ENCODE measurements at places on chromosomes 12 and 14.
A peak's percentile ranks its signal among the peaks of the same experiment; 100 is the strongest.

DNA sequence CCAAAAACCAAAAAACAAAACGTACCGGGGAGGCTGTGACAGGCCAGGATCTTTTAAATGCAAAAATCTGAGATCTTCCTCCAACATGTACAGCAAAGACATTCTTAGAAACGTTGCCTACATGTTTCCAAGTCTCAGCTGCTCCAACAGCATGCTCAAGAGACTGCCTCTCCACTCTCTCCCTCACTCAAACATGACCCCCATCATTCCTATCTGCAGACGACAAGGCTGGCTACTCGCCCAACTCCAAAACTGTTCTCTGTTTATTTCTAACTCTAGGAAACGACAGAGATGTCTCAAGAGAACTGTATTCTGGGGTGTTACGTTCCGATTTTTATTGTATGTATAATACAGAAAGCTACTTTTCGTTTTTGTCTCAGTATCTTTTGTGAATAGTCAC is 57.5 kb upstream of the TMCC3 start:
- DNase-seq: no peak

GRCh38 chr12:1907652-1908611 is 10.5 kb downstream of the CACNA2D4 start:
- no peak for DNase-seq

DNA sequence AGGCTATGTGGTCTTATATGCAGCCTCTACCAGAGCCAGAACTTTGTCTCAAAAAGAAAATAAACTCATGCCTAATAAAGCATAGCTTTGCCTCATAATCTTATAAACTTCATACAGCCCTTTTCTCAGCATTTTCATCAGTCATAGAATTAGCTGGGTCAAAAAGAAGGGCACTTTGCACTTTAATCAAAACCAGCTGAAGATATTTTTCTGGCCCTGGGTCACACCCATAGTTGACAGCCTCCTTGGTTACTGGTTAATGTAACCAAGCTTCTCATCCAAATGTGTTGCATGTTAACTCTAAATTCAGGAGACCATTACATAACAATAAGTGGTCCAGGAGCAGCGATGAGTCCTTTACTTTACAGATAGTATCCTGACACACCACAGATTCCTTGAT is 558.2 kb downstream of the FLRT2 start:
- DNase-seq: no peak

GRCh38 chr14:52266782-52267181 is 716 bp upstream of the PTGDR start:
- no peak for DNase-seq

- no peak for DNase-seq
Measured at GRCh38 chr14:75442642-75443041, 14.8 kb downstream of the JDP2 start.

DNA sequence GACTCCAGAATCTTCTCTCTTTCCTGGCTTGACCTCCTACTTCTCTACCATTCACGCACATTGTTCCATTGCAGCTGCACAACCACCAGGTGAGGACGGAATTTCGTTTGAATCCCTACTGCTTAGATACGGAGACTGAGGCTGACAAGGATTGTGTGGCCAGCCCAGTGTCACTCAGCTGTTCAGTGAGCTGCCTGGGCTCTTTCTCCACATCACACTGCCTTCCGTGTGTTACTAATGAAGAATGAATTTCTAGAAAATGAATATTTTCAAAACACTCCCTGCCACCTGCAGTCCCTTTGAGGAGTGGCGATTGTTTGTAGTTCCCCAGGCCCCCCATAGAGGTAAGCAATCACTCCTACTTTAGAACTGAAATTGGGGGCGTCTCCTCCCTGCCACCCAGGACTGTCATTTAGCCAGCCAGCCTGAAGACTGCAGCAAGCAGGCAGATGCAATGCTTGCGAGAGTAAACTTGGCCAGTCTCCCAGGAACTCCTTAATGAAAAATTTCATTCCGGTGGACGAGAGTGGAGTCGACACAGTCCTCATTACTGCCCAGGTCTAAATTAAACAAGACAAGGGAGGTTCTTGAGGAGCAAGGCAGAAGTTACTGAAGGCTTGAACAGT is 239.7 kb downstream of the SLC41A2 start:
- no peak for DNase-seq

GRCh38 chr14:75280831-75281653 is 2.4 kb downstream of the FOS start:
- no peak for DNase-seq

DNA sequence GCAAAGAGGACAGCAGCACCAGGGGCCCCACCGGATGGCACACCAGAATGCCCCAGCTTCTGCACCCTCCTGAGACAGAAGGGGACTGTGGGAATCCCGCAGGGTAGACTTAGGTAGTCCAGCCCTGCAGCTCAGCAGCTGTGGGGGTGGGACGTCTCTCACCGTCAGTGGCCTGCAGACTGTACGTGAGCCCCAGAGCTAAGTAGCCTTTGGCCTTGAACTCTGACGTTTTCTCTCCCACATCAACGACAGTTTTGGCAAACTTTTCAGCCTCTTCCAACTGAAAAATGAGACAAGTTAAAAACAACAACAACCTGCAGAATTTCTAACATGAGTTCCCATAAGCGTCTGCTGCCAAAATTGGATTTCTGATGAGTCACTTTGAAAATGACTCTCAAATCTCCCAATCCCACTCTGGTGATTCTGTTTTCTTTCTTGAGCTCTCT is 161.4 kb downstream of the TTC7B start:
- no peak for DNase-seq

DNA sequence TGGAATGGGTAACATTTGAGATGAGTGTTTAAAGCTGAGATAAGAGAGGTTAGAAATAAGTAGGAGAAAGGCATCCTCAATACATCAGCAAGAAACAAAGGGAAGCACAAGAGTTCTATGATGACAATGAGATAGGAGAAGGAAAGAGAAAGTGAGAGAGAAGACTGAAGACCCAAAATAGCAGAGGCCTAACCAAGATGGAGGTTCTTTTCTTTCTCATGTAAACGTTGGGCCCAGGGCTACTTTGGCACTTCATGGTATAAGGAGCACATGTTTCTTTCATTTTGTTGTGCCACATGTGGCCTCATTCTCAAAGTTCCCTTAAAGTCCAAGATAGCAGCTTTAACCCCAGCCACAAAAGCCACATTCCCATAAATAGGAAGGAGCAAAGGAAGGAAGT is 120.5 kb upstream of the RMST start:
- DNase-seq: no peak

DNA sequence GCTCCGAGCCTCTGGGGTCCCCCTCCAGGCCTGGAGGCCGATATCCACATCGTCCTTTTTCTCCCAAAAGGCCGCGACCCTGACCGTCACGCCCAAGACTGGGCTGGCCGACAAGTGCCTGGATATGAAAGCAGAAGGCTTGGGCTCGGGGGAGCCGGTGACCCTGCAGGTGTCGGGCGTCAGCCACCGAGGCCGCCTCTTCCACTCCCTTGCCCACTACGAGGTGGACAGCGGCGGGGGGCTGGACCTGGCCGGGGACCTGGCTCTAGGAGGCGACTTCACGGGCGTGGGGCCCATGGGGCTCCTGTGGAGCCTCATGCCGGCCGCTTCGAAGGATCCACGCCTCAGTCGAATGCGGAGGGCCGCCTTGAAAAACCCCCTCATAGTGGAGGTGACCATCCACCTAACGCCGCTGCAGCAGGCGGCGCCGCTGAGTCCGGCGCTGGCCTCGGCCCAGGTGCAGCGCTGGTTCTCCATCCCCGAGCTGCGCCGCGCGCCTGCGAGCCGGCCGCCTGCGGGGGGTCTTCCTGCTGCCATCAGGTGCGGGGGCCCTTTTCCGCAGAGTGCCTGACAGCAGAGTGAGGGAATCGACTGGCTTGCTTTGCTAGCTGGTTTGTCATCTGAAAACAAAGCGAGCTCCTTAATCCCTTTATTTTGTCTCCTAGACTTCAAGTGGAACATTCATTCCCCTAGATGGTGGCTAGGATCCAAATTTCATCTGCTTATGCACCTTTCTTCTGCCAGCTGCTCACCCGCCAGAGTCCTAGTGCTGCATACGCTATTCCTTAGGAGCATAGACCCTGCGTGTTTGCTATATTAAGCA is 10.6 kb upstream of the DNAL1 start:
- peak; percentile 62 for DNase-seq

GRCh38 chr14:91152499-91152898 is 38.6 kb downstream of the DGLUCY start:
- DNase-seq: no peak

DNA sequence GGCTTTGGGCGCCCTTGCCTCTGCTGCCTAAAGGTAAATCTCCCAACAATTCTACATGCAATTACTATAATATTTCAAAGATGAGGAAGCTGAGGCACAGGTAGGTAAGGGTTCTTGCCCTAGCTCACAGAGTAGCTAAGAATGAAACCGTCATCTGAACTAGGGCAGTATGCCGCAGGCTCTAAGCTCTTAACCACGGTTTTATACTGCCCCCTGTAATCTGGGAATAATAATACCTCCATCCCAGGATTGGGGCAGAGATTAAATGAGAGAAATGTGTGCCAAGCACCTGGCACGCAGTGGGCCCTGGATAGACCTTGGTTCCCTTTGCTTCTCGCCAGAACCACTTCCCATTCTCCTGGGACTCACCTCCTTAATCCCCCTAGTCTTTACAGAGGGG is 1.5 kb upstream of the HRK start:
- no peak for DNase-seq

- no peak for DNase-seq
Measured at GRCh38 chr14:53526200-53526599, 373.1 kb upstream of the DDHD1 start.

DNA sequence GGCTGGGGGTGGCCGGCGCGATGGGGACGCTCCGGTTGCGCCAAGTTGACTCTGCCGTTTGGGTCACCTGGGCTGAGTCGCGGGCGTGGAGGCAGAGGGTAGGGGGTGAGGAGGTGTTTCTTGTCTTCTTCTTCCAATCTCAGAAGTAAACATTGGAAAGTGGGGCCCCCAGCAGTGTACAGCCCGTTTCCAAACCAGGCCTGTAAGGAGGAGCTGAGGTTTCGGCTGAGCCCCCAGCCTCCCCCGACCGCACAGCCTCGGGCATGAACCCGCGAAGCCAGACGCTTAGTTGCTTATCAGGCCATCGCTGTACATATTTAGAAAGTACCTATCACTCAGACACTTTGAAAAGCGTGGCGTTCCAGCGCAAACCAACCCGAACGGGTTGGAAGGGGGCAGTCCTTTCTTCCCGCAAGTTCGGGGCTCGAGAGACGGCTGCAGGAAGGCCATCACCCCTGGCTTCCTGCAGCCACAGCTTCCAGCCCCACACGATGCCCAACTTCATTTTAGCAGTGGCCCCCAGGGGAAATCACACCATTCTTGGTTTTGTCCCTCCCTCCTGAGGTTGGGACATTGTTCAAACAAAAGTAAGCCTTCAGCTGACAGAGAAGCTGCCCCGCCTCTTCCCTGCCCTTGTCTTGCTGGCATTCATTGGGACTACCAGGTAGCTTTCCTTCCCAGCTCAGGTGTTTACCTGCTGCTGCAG is 164.1 kb downstream of the ZFP36L1 start:
- no peak for DNase-seq

GRCh38 chr12:59115526-59115925 is 195.2 kb upstream of the LRIG3 start:
- no peak for DNase-seq

GRCh38 chr12:81644503-81644902 is 114.6 kb downstream of the PPFIA2 start:
- no peak for DNase-seq

- DNase-seq: peak; percentile 60
Measured at GRCh38 chr12:47837190-47838171, 17.8 kb upstream of the HDAC7 start.

GRCh38 chr12:9813821-9814798 is 13.2 kb upstream of the KLRF1 start:
- DNase-seq: peak; percentile 11

DNA sequence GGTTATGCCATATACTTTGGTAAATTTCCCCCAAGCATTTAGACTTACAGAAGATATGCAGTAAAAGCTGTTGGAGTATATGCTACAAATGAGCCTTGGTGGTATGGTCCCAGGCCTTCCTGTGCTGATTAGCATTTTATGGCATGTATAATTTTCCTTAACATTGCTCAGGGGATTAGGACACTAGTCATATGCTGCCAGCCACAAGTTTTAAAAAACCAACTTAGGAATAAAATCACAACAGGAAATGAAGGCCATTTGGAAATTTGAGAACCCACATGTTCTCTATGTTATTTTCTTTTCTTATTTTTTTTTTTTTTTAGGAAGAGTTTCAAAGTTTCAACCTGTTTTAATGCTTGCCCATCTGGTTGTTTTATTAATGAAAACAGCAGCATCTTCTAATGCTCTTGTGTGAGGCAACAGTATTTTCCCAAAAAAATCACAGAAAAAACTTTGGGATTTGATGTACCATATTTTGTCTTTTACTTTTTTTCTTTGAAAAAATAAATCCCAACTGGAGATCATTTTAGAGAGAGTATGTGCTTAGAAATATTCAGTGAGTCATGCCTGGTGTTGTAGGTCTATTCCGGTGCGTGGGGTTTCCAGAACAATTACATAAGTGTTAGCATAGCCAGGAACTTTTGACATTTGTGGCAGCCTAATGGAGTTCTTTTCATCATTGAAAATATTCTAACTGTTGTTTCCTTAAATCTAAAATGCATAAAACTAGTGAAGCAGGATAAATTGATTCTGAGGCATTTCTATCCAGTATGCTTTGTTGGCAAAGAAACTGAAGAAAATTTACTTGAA is 21.7 kb upstream of the DUSP6 start:
- DNase-seq: no peak

GRCh38 chr12:12263909-12264308 is 2.9 kb downstream of the LRP6 start:
- no peak for DNase-seq

GRCh38 chr12:103282124-103282523 is 213.6 kb downstream of the C12orf42 start:
- no peak for DNase-seq

- no peak for DNase-seq
Measured at GRCh38 chr12:76384560-76384959, 36.3 kb upstream of the BBS10 start.

GRCh38 chr12:124170760-124171159 is 124.1 kb upstream of the RFLNA start:
- no peak for DNase-seq

- no peak for DNase-seq
Measured at GRCh38 chr12:112885236-112885635, 21.5 kb upstream of the OAS1 start.

DNA sequence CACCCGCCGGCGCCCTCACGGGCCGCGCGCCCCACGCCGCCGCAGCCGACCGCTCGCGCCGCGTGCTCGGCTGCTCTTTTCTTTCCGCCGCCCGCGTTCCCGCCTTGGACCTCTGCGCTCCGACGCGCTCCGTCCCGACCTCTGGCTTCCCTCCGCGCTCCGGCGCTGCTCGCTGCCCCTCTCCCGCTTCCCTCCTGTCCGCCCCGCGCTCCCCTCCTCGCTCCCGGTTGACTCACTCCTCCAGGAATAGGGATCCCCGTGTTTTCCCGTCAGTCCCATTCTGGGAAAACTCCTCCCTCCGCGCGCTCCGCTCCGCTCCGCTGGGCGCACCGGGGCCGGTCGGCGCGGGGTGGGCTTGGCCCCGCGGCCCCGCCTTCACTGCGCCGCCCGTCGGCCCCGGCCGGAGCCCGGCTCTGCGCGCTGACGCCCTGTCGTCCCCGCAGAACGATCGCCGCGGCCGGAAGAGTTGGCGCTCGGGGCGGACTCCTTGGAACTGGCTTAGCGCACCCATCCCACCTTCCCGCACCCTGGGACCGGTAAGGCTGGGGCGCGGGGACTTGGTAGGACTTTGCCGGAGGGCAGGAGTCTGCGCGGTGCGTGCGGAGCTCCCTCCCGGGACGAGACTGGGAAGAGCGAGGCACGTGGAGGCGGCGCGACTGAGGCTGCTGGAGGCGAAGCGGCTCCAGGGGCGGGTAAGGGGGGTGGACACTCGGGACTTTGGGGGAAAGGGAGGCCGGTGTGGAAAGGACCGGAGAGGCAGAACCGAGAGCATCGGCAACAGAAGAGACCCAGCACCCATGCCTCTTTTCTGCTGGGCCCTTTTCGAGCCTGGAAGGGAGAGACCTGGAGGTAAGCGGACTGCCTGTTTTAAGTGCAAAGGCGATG is 550 bp downstream of the TEAD4 start:
- peak; percentile 44 for DNase-seq

Data from NCI-H524 (cell line).